ENCODE measurements at places on chromosomes 16 and 17.

GRCh38 chr17:70136131-70136530 lies 33.2 kb upstream of the KCNJ2 start:
- DNase-seq, result no peak

GRCh38 chr17:80775863-80776262 lies 215.8 kb upstream of the CHMP6 start:
- no peak for DNase-seq

DNA sequence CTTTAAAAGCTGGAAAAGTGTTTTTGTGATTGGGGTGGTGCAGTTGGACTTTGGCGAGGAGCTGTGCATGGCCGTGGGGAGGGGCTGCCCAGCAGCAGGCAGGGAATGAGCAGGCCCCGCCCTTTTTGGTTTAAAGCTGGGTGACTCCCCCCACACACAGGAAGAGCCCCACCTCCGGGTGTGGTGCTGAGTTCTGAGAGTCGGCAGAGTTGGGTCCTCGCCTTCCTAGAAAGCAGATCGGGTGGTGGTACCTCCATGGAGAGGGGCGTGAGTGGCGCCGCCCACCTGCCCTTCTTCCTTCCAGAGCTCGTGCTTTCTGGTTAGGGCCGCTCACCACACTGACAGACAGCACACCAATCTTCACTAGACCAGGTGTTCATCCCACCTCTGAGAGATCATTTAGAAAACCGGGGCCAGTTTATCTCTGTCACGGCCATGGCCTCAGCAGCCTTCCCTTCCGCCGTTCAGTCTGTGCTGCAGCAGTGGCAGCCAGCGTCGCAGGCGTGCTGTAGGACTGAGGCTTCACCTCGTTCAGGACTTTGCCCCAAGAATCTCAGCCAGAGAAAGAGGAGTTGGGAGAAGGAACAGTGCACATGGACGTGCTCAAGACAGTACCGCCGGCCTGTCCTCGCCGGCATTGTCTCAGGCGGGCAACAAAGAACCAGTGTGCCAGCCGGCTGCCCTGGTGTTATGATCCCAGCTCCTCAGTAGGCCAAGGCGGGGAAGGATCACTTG lies 144.0 kb upstream of the CHMP6 start:
- DNase-seq, result no peak

- peak; percentile 79 for DNase-seq
Observed at GRCh38 chr17:79023886-79024771, at the start of gene C1QTNF1. Gene C1QTNF1, plus strand, starts transcription at chr17:79024169. Its CDS starts 19,800 bp downstream, at chr17:79043969.

- DNase-seq, result peak; percentile 60
Observed at GRCh38 chr16:65181071-65181561, 59.3 kb upstream of the CDH11 start.

DNA sequence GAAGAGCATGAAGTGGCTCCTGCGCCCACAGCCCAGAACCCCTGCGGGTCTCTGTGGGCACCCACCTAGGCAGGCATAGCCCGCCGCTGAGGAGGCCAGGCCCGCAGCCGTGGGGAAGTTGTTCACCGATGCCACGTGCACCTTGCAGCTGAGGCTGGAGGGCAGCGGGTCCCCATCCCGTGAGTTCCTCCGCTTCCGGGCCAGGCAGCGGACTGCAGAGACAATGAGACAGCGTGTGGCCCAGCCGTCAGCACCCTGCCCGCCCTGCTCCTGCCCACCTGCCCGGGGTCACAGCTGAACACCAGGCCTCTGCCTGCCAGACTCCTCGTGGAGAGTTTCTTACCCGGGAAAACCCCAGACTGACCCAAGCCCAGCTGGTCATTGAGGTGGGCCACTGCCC lies 5.5 kb downstream of the MVD start:
- DNase-seq, result no peak

DNA sequence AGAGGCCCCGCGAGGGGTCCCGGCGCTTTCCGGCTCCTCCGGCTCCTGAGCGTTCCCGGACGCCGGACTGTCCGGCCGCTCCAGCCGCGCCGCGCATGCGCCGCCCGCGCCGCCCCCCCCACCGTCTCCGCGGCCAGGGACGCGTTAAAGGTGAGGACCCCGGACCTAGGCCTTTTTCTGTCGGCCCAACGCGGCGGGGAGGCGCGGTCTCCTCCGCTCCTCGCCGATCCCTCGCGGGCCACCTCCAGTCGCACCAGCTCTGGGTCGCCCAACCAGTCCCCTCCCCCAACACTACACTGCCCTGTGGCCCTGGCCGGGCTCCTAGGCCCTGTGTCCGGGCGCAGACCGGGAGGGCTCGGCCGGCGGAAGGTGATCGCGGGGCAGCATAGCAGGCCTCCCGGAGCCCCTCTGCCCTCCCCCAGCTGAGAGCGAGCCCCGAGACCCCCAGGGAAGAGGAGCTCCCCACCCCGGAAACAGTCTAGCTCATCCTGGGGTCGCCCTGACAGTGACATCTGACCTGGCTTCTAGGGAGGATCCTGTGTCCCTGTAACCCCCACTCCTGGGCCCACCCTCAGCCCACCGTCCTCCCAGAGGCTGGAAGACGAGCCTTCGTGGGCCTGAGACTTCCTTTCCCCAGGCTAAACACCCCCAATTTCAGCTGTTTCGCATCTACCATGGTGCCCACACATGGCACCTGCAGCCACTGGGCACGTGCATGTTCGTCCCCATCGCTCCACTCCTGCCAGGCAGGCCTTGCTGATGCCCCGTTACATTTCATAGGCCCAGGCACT lies 14.7 kb upstream of the BCAR1 start:
- DNase-seq, result peak; percentile 92

DNA sequence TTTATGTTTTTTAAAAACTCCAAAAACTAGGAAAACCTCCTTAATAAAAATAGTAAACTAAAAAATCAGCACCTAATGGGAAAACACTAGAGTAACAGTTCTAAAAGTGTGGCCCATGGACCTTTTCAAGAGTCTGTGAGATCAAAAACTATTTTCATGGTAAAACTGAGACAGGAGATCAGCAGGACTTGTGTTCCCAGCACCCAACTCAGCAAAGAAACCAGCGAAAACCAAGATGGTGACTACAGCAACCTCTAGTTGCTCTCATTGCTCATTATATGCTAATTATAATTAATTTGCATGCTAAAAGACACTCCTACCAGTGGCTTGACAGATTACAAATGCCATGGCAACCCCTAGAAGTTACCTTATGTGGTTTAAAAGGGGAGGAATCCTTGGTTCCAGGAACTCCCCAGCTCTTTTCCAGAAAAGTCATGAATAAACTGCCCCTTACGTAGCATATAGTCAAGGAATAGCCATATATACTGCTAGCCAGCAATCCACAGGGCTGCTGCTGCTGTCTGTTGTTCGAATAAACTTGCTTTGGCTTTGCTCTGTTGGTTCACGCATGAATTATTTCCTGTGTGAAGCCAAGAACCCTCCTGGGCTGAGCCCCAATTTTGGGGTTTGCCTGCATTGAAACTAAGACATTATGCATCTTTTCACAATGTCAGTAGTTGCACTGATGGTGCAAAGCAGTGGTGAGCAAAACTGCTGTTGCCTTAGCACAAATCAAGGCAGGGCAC lies 12.4 kb downstream of the CMTR2 start:
- no peak for DNase-seq

DNA sequence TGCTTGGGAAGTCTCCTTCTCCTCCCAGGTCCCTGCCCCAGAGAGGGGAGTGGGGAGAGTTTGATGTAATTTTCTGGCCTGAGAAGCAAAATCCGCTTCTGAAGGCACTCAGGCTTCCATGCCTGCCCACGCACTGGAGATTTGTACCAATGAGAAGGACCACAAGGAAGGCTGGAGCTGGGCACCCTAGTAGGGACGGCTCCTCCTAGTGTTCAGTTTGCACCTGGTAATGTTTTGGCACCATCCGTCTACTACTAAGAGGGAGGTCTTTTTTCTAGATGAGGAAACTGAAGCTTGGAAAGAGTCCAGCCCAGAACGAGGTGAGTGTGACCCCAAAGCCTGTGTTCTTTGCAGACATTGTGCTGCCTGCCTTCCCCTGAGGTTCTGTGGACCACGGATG lies 83.6 kb upstream of the NLRP1 start:
- no peak for DNase-seq

DNA sequence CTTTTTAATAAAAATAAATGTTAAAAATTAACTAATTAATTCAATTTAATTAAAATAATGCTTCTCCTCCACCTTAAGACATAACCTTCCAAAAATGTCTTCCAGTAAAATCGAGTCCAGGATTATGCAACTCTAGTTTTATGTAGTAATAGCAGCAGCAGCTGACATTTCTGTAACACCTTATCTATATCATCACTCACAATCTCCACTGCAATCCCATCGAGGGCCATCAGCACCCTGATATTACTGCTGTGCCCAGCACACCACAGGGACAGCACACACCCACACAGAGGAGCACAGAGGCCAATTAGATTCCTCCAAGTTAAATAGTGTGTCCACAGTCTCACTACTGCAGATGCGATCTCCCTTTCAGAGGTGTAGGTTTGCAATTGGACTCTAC lies 2.9 kb downstream of the RPH3AL start:
- DNase-seq, result no peak

- DNase-seq, result peak; percentile 91
Observed at GRCh38 chr17:81601525-81602120, 35.3 kb downstream of the NPLOC4 start.

DNA sequence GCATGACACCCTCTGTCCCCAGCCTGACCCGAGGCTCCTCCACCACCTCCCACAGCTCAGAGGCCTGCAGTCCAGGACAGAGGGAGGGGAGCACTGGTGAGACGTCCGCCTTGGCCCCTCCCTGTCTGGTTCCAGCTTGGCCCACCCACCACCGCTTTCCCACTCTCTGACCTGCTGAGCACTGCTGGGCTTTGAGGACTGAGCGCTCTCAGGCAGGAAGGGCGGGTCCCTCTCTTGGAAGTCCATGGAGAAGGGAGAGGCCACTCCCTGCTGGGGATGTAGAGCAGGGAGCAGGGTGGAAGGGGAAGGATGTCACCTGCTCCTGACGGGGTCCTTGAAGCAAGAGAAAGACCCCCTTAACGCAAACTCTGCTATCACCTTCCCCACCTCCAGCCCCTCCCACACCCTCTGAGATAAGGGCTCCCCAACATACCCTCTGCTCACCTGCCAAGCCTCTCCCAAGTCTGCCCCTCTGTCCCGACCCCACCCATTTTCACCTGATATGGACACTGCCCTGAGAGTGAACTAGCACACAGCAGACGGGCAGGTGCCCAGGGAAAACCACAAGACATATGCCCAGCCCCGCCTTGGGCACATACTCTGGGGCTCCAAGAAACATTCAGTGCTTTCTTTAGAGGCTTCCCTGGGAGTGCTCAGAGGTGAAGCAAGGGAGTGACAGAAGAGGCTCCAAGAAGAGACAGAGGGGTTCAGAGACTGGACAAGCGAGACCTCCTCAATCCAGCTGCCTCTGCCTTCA lies 1.4 kb downstream of the OSBPL7 start:
- no peak for DNase-seq

- no peak for DNase-seq
Observed at GRCh38 chr17:68087851-68088250, 52.3 kb downstream of the KPNA2 start.

DNA sequence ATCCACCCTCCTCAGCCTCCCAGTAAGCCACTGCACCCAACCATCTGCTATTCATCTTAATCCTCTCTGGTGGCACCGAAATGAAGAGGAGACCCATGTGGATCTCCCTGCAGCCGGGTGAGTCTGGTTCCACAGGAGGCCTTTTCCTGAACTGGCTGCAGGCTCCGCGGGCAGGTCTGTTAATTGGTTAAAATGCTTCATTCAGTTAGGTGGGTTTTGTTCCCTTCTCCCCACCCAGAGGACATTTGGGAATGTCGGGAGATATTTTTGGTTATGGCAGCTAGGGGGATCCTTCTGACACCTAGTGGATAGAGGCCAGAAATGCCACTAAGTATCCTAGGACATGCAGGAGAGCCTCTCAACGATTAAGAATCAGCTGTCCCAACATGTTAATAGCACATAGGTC lies 16.7 kb downstream of the C16orf54 start:
- peak; percentile 68 for DNase-seq

DNA sequence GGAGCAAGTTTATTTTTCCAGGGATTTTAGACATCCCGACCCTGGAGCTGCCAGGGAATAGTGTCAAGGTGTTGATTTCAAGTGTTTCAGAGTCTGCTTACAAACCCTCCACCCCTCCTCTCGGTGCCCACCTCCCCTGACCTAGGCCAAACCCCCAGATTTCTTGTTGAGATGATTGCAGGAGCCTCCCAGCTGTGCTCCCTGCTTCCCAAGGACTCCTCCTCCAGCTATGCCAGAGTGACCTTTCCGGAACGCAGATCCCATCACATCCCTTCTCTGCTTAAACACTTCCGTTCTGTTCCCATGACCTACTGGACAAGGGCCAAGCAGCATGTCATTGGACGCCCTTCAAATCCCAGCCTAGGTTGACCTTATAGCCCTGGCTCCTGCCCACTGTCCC lies 23.7 kb upstream of the CDH1 start:
- no peak for DNase-seq

DNA sequence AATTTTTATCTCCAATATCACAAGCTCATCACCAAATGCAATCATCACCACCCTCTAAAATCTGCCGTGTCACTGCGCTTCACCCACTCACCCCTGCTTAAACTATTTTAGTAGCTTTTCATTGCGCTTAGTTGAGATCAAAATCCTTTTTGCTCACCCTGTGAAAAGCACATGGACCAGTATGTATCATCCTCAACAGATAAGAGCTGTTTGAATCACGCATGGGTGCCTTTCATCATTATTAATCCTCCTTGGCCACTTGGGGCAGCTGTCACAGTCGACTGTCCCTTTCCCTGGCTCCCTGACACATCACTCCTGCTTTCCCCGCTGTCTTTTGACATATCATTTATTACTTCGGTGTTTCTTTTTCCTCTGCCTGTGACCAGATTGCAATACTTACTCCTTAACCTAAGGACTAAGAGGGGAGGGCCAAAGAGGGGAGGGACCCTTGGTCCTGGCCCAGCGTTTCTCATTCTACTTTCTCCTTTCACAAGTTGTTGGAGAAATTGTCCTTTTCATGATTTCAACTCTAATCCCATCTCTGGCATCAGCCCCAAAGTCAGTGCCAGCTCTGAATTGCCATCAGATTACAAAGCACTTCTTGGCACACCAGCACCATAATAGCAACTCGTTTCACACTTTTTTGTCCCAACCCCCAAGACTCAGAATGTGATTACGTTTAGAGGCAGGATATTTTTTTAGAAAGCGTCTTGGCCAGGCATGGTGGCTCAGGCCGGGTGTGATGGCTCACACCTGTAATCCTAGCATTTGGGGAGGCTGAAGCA lies 8.6 kb upstream of the KDM6B start:
- DNase-seq, result peak; percentile 78

DNA sequence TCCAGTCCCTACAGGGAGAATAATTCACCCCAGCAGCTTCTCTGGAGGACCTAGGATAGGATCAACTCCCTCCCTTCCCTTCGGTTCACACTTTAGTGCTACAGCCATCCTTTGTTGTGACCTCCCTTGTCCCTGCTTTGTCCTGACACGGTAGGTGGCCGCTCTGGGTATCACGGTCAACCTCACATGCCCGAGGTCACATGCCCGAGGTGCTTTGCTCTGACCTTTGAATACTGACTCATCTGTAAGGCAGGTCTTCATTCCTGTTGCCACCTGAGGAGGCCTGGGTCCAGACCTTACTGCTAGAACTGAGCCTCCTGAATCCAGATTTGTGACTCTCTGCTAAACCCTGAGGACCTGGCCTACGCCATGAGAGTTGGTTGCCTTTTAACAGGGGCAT lies 19.7 kb downstream of the ALKBH5 start:
- DNase-seq, result no peak

Measured in eye (tissue), 1 donor.